ENCODE measurements at places on chromosomes 7 and 10.

- DNase-seq, result no peak
Measured at GRCh38 chr10:49650724-49651034, 28.8 kb upstream of the C10orf53 start.

- no peak for DNase-seq
Measured at GRCh38 chr10:125107965-125108580, 52.3 kb downstream of the CTBP2 start.

- no peak for DNase-seq
Measured at GRCh38 chr7:91310830-91311460, 46.7 kb downstream of the FZD1 start.

DNA sequence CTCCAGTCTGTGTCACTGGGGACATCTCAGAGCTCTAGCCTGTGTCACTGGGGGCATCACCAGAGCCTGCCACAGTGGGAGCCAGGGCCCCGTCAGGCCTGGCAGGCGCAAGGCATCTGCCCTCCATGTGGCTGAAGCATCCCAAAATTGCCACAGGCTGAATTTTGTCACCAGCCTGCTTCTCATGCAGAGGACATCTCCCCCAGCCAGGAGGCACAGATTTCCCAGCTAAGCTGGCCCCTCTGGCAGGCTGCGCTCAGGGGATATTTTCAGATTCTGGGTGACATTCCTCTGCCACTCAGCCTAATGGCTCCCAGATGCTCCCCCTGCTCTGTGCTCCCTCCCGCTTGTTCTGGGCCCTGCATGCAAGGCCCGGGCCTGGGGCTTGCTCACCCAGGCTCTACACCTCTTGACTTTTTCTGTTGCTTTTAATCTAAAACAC, 64.6 kb downstream of the COL13A1 start:
- DNase-seq, result no peak

GRCh38 chr10:63866075-63866746, 345.0 kb downstream of the REEP3 start:
- DNase-seq, result peak; percentile 3

GRCh38 chr7:1232623-1233332, at the start of gene UNCX:
UNCX (plus strand) TSS chr7:1232872; CDS start chr7:1233018, 146 bp downstream.
- no peak for DNase-seq

DNA sequence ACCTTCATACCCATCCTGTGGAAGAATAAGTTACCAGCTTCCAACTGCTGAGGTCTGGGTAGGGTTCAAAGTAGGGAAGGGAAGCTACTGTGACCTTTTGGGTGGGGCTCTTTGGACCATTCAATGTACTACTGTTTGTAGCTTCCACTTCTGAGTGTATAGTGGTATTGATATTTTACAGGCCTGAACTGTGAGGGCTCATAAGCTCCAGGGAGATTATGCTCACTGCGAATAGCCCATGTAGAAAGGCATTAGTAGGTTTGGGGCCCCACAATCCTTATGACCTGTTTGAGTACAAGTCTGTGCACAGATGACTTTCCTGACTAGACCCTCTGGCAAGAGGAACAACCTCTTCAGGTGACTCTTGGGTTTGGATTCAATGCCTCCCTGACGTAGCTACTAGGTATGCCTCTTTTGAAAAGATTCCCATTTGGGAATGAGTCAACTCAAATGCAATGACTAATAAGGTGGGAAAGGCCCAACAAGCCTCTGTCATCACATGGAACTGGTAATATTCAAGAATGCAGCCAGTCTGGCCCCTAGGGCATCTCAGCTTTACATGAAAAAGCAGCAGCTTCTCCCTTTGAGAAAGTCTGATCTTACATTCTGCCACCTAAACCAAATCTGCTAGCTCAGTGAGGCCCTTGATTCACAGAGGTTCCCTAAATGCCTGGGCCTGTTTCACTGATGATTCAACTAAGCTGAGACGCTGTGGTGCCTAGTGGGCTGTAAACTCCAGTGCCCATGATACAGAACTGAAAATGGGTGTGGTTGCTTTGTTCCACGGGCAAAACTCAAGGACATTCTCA, 79.8 kb downstream of the ABI1 start:
- no peak for DNase-seq

GRCh38 chr7:33819658-33820057, 85.7 kb upstream of the BMPER start:
- DNase-seq, result no peak

DNA sequence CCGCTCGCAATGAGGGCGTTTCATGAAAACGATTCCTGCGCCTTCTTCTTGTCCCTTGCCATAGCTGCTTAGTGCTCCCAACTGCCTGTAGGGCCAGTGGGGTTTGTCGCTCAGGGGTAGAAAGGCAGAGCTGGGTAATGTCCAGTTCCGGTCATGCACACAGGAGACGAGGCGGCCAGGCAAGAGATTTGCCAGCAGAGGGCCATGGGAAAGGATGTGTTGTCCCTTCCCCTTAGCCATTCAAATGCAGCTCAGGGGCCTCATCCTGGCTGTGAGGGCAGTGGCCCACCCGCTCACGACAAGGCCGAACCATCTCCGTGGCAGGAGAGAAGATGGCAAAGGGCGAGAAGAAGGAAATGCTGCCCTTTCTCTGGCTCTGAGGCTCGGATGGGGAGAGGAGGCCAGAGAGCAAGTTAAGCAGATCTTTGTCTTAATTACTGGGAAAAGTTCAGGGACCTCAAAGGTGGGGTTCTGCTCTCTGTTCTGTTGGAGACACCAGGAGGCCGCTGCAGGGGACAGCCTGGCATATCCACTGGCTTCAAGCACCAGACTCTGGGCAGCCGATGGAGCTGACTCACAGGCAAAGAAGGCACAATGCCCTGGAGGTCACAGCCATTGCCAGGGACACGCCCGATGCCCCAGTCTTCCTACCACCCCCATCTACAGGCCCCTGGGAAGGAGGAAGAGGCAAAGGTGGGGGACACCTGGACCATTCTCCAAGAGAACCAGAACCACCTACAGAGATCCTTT, 534.8 kb upstream of the MGMT start:
- no peak for DNase-seq
